ENCODE measurements at places on chromosomes 6 and 20. TPM values are rescaled to one million over a fixed set of nuclear protein-coding genes. Genes with fewer than 3 reads are reported as not detected.

GRCh38 chr20:11850901-11851300 lies 66.8 kb upstream of the BTBD3 start:
- DNase-seq = no peak

MACROD2 gene
- total RNA-seq = 33.0 TPM

DNA sequence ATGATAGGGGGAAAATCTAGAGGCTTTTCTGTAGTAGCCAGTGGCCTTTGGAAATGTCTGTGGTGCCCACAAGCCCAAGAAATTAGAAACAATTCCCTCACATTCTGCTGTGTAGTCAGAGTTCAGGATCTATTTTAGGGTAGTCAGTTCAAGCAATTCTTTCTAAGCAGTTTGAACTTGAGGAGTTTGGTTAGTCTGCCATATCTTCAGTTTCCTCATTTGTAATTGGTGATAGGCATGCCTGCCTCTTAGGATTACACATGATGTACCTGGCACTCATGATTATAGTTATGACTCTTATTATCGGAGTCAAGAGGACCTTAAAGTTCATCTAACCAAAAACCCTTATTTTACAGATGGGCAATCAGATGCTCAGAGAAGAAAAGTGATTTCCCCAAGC lies 21.2 kb upstream of the MEP1A start:
- no peak for DNase-seq

GRCh38 chr6:13012296-13012695 lies 295.7 kb downstream of the PHACTR1 start:
- no peak for DNase-seq

DNA sequence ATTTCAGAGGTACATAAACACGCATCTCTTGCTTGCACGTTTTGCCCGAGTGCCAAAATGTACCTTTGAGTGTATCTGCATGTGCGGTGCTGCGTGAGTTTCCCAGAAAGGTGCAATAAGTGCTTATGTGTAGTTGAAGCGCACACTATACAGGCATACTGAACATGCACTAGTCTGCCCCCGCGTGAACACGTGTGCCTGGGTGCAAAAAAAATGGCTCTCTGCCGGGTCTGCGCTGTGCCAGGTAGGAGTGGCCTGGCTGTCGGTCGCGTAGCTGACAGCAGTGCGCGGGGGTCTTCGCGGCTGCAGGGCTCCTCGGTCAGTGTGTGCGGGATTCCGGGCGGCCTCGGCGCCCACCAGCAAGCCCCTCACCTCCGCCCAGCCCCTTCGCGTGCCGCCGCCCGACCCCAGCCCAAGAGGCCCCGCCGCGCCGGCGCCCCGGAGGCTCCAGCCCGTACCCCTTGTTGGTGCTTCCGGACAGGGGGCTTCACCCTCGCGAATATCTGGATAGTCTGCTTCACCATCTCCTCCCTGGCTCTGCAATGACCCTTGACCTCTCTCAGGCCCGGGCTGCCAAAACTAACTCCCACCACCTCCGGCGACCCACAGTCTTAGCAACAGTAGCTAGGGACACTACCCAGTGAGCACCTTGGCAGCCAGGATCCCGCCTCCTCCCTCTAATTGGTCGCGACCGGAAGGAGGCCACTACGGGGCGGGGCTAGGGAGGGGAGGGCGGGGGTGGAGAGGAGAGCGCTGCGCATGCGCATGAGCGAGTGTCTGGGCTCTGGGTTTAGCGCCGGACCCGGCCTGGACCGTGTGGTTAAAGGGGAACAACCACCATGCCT lies at the start of gene KIF6:
TSS of gene KIF6 (minus strand) at position 622 of the 845 bp plus-strand sequence. CDS start at position 524, 98 bp downstream.
- peak; percentile 92 for DNase-seq

DNA sequence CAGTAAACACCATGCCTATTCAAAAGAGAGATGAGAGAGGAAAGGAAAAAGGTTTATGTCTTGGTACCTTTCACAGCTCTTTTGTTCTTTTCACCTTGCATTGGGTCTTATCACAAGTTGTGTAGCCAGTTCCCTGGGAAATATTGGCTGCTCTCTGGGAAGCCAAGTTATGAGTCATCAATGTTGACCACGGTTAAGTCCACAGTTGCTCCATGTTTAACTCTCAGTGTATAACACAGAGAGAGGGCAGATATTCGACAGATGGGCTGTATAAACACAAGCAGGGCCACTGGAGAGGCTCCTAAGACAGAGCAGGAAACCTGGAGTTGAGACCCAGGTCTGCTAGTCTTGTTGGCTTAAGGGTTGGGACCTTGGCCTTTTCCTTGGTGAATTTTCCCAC lies 718.6 kb downstream of the QKI start:
- DNase-seq = no peak

DNA sequence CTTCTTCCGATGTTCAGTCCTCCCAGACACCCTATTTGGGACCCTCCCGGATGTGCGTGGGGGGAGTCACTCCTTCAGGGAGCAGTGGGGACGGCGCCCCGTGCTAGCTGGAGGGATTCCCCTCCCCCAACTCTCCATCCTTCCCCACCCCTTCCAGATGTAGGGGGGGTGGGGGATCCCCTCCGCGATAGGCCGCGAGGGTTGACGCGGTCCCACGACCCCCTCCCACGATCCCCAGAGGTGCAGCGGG lies 548 bp downstream of the GNL1 start:
- DNase-seq = no peak

GRCh38 chr6:161085246-161085645 lies 93.7 kb downstream of the MAP3K4 start:
- DNase-seq = no peak

DNA sequence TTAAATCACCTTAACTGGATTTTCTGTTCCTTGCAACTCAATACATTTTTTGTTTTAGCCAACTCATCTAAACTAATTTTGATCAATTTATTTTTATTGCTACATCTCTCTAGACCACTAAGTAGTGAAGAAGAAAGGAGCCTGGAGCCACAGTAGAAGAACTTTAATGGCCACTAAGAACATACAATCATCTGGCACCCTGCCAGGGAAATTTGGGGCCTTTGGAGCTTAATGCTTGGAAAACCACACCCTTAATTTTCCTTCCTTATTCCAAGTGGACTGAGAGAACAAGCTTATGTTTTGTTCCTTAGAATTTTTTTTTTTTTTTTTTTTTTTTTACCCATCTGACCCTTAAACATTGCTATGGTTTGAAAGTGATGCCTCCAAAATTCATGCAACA lies 12.0 kb upstream of the GMDS start:
- DNase-seq = peak; percentile 90

- DNase-seq = no peak
Measured at GRCh38 chr6:36622901-36623546, 28.9 kb downstream of the SRSF3 start.

DNA sequence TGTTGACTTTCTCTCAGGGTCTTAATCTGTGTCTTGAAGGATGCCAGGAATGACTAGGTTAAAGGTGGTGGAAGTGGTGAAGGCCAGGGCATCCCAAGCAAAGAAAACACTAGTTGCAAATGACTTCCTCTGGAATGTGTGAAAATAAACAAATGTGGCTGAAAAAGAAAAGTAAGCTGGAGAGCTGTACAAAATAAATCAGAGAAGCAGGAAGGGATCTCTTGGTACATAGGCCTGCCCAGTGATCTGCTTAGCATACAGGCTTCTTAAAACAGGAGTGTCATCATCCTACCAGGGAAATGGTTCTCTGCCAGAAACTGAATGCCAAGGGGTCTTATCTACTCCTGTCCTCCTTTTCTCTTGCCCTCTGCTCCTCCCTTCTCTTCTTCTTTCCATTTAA lies 1616.0 kb downstream of the KHDRBS2 start:
- DNase-seq = no peak

GRCh38 chr6:156848533-156848932 lies 71.4 kb downstream of the ARID1B start:
- no peak for DNase-seq

DNA sequence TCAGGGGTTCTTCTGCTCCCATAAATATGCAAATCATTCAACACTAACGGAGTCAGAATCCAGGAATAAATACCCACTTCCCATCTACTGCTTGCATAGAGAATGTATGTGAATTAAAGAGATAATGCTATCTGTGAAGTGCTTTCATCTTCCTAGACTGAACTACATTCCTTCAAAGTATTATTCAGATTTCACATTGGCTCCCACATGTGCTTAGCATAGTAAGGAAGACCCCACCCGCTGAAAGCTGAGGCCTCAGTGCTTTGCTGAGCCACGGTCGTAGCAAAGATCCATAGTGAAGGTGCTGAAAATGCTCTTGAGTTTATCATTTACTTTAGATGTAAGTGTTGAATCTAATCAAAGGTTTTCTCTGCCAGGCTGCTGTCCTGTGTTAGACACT lies 97.0 kb upstream of the SPACA1 start:
- no peak for DNase-seq

IMPG1 gene
- not detected for total RNA-seq

GRCh38 chr6:11606332-11606731 lies 68.8 kb downstream of the TMEM170B start:
- DNase-seq = peak; percentile 14

DNA sequence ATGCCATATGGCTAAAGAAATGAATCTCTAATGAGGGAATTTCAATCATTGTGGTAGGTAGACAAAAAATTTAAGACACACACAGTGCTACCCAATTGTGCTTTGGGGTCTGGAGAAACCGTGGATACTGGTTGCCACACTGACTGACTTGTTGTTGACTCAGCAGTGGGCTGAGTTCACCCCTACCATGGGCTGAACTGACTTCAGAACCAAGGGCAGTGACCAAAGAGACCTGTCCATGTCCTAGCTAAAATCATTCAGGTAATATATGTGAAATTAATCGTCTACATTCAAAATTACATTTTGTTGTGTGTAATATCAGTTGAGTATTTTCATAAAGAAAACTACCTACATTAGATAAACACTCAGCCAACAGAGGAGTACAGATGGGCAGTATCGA lies 131.6 kb downstream of the PDE7B start:
- DNase-seq = no peak

DNMT3B gene
- total RNA-seq = 0.55 TPM

DNA sequence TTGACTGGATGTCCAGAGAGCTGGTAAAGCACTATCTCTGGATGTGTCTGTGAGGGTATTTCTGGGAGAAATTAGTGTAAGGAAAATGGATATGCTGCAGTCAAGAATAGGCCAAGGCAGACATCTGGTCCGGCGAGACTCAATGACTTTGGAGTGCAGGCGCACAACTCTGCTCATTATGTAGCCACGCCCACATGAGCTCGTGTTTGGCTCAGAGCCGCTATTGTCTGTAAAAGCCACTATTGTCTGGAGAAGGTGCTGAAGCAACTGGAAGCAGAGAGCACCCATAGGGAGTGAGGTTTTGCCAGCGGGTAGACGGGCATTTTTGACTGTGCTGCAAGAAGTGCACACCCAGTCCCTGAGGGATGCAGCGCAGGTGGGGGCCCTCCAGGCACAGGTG lies 305.0 kb upstream of the POU3F2 start:
- no peak for DNase-seq

DNA sequence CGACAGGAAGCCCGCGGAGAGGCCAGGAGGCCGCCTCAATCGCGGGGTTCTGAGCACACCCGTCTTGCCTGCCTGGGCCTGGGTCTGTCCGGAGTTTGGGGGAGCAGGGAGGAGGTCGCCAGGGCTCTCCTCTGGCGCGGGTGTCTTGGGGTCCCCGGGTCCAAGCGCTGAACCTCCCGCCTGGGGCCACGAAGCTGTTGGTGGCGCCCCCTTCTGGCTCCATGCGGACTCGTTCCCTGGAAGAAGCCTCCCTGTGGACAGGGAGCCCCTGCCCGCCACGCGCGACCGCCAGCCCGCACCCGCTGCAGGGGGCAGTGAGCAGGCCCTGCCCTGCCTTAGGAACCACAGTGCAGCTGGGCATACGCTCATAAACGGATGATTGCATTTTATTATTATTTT lies 44.7 kb downstream of the MCUR1 start:
- DNase-seq = no peak

HLA-DOA gene
- total RNA-seq = 7.9 TPM

DNA sequence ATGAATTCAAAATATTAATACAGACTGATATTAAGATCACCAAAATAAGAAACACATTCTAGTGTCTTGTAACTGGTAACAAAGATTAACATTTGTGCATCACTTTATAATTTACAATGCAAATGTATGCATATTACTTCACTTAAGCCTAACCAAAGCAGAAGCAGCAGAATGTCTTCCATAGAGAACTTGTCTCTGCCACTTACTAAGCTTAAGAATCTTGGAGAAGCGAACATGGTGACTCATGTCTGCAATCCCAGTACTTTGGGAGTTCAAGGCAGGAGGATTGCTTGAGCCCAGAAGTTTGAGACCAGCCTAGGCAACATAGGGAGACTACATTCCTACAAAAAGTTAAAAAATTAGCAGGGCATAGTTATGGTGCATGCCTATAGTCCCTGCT lies 18.8 kb downstream of the AK9 start:
- no peak for DNase-seq

DNA sequence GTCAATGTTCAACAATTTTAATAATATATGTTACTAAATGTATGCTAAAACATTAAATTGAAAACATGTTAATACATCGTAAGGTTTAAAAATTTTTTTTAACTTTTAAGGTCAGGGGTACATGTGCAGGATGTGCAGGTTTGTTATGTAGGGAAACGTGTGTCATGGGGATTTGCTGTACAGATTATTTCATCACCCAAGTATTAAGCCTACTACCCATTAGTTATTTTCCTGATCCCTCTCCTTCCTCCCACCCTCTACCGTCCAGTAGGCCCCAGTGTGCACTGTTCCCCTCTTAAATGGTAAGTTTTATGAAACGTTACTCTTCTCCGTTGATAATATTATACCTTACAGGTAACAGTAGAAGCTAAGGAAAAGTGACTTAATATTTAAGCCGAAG lies 15.8 kb downstream of the PDE7B start:
- DNase-seq = no peak

ASXL1 gene
- total RNA-seq = 293 TPM

DNA sequence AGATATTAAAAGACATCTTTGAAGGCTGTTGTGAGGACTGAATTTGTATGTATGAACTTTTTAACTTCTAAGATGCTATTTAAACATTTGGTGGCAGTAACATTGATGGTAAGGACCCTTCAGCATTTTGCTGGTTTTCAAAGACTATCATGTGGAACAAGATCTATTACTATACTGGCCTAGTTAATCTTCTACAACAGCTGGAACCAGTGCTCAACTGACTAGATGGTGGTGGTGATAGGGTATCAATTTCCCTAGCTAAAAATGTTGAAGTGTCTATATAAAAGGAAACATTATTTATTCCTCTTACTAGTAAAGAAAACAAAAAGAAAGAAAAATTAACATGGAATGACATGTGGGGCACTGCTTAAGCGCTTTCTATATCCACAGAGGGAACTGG lies 195.7 kb downstream of the TASP1 start:
- DNase-seq = no peak
